ENCODE measurements at places on chromosomes 1 and 21.

GRCh38 chr1:23997812-23998211 lies 17.7 kb upstream of the SRSF10 start:
- no peak for DNase-seq

DNA sequence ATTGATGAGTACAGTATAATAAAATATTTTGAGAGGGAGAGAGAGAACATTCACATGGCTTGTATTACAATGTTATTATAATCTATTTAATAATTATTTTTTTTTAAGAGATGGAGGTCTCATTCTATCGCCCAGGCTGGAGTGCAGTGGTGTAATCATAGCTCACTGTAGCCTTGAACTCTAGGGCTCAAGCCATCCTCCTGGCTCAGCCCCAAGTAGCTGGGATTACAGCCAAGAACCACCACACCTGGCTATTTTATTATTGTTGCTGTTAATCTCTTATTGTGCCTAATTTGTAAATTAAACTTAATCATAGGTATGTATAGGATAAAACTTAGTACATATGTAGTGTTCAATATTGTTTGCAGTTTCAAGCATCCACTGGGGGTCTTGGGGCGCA lies 57.8 kb downstream of the HS2ST1 start:
- no peak for DNase-seq

- DNase-seq = no peak
These were observed 3.9 kb downstream of the PLA2G2D start for GRCh38 chr1:20115479-20115878.

GRCh38 chr21:38434913-38435533 lies 63.3 kb downstream of the ERG start:
- DNase-seq = no peak

DNA sequence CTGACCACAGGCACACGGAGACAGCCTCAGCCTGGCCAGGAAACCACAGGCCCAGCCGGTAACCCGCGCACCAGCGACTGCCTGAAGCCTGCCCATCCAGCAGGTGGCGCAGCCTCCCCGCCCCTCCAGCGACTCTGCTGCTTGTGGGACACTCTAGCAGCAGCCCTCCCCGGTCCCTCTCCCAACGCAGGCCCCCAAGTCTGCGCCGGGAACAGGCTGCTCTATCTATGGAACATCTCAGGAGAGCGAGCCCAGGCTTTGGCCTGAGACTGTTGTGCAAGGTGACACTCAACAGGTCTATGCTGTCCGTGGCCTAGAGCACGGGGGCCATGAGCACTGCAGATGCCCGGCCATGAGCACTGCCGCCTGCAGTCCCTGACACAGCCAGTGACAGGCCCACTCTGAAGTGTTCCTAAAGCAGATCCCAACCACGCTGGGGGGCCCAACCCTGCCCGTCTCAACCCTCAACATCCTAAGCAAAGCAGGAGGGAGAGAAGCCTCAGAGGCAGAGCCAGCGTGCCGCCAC lies 28.4 kb downstream of the WDR4 start:
- DNase-seq = no peak

DNA sequence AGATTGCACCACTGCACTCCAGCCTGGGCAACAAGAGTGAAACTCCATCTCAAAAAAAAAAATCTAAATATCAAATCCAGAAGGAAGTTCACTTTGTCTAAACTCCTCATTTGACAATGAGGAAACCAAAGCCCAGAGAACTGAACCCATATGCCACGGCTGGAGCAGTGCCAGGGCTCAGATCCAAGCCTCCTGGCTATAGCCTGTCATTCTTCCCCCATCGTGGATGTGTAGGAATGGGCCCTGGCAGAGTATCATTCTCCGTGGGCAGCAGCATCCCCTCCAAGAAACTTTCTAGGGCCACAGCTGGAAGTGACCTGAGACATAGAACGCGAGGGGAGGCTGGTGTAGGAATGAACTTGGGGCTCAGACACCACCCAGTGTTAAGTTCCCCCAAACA lies 47.2 kb downstream of the CAPN9 start:
- DNase-seq = no peak

GRCh38 chr1:153842006-153842471 lies 66.8 kb downstream of the SLC27A3 start:
- no peak for DNase-seq

DNA sequence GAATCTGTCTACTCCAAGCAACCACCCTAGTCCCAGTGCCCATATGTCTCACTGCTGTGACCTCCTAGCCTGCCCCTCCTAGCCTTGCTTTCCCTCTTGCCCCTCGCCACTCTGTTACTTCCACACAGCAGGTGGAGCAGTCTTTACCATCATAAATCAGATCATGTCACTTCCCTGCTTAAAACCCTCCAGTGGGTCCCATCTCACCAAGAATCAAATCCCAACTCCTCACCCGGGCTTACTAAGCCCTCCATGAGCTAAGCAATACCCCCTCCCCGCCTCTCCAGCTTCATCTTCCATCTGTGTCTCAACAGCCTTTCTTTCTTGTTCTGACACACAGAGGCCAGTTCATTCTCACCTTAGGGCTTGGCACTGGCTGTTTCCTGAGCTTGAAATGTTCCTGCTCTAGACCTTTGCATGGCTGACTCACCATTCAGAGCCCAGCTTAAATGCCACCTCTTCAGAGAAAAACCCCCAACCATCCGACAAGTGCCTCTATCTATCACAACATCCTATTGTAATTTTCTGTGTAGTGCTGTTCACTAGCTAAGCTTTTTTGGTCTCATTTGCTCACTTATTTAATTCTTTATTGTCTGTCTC lies 22.3 kb downstream of the KNCN start:
- DNase-seq = no peak

DNA sequence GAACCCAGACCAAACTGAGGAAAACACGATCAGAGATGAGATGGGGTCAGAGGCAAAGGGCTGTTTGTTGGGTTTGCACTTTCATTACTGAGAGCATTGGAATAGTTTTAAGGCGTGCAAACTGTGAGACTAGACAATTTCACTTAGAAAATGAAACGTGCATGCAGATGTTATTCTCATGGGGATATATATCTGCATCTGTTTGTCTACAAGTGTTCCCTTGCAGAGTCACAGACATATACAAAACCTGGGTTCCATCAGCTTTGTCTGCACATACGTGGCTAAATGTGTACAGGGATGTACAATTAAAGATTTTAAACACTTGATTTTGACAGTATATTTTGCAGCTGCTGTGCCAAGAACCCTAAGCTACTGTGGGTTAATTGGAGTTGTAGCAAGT lies 355.4 kb downstream of the KIF26B start:
- no peak for DNase-seq

DNA sequence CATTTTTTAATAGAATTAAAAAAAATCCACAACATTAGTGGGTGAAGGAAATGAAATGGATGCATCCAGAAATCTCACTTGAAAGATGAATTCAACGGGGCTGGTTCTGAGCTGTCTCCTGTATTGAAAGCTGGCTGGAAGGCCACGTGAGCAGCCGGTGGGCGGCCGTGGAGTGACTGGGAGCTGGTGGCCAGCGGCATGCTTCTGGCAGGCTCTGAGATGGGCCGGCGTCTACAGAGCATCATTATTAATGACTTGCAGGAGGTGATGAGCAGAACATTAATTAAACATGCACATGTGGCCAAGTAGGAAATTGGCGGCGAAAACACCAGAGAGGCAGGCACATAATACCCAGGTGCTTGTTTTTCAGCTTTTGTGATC lies 115.6 kb upstream of the LMO4 start:
- no peak for DNase-seq

GRCh38 chr1:67650061-67650460 lies 34.9 kb upstream of the GADD45A start:
- DNase-seq = no peak

DNA sequence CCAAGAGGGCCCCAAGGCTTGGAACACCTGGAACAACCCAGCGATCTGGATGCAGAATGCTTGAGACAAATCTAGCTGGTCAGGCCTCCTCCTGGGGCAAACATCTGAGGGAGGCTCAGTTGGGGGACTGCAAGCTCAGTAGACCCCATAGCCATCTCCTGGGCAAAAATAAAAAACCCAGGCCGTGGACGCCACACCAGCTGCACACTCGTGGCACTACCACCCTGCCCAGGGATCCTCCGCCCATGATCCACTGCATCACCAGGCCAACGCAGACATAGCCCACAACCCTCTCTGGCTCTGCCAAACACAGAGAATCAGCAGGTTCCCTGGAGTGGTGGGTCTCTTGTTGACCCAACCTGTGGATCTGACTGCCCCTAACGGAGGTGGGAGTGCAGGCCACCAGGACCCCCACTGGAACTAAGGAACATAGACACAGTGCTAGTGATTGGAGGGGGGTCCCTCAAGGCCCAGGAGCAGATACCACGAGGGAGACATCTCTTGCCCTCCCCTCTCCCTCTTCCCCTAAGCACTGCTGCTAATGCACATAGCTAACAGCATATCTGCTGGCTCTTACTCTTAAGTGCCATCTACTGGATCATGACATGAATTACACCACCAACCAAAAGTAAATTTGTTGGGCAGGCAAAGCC lies 147.2 kb downstream of the CHD1L start:
- DNase-seq = no peak

GRCh38 chr1:6745073-6745472 lies 40.2 kb upstream of the CAMTA1 start:
- DNase-seq = no peak

DNA sequence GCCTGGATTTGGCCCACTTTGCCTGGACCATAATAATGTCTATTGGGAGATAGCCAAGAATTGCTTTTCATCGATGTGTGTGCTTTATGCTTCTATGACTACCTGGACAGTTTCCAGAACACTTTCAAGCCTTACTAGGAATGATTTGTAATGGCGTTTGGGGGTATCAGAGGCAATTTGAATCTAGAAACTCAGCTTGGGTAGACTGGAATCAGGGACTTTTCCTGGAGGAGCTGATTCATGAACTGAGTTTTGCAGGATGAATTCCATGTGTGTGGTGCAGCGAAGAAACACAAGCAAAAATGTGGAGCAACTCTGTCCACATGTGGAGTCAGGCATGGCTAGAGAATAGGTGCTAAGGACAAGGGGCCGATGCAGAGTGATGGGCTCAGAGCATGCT lies 11.9 kb upstream of the TMEM61 start:
- DNase-seq = no peak

- DNase-seq = no peak
These were observed 21.9 kb downstream of the TLCD4 start for GRCh38 chr1:95139039-95139438.

DNA sequence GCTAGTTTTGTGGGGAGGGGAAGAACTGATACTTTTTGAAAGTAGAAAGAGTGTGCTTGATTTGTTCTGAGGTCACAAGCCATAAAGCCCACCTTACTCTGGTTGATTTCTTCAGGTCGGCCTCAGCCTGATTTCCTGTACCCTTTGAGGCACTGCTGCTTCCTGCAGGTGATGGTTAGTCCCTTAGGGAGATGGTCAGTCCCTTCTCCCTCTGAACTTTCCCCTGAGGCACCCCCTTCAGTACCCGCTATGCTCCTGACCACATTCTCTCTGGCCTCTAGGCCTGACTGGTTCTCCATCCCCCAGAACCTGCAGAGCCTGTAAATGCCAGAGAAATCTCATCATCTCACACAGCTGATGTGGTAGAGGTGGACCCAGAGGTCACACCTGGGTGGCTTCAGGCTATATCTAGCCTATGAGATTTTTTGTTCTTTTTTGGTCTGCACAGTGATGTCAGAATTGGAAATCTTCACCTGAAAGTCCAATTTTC lies 15.0 kb upstream of the ID3 start:
- no peak for DNase-seq

GRCh38 chr1:161069241-161069640 lies 450 bp downstream of the ARHGAP30 start:
- DNase-seq = no peak

DNA sequence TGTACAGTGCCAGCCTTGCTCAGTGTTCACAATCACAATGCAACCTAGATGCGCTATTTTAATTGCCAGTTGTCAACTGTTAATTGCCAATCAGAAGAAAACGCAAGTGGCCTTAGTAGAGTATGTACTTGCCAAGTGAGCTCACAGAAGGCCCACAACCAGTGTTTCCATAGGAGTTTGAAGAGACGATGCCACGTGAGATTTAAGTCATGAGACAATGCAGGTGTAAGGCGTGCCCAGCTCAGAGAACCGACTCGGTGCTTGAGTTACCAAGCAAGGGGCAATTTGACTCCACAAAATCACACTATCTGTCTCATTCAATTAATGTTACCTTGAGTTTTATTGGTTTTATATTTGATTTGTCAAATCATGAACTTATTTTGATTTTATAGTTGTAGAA lies 65.6 kb downstream of the TEX35 start:
- no peak for DNase-seq

- DNase-seq = no peak
These were observed 3.4 kb upstream of the CASQ2 start for GRCh38 chr1:115771847-115772457.

GRCh38 chr1:212671342-212672031 lies 28.2 kb downstream of the BATF3 start:
- DNase-seq = no peak

- no peak for DNase-seq
These were observed 24.8 kb downstream of the LYPD8 start for GRCh38 chr1:248730507-248731335.

DNA sequence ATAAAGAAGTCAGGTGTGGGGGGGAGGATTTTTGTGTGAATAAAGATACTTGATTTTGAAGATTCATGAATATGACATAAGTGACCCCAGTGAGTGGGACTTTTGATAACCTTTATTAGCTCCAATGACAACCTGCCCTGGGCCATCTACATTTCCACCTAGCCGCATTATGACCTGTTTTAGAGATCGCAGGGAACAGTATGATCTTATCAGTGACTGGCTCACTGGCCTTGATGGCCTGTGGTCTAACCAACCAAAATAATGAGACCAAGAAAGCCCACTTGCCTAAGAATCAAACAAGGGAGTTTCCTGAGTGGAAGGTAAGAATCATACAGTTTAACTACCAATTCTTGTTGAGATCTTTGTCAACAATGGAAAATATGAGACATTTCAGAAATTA lies 1.8 kb downstream of the ELAPOR1 start:
- DNase-seq = no peak

DNA sequence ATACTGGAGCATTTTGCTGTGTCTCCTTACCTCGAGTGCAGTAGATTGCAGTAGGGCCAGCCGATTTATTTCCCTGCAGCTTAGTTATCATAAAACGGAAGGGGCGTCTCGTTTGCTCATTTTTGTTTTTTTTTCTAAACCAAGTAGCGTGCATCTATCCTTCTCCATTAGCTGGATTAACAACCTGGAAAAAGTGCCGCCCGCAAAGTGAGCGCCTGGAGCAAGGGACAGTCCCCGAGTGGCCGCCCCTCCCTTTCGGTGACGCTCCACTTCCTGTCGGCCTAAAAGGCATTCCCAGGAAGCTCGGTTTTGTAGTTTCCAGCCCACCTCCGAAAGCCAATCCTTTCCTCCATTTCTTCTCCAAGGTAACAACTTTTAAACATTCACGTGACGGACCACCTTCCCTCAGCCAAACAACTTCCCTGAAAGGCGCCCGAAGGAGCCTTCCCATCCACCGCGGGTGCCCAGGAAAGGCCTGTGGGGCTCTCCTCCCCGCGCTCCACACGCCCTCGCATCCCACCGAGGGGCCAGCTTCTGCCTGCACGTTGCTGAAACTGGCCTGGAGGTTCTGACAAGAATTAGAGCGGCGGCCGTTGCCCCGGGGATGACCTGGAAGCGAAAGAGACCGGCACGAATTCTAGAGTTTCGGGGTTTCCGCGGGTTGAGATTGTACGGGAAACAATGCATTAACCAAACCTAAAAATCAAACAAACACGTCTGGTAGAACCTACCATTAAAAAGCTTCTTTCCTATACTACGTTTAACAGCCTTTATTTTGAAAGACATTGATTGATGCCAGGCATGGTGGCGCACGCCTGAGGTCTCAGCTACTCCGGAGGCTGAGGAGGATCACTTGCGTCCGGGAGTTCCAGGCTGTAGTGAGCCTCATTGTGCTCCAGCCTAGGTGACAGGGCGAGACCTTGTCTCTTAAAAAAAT lies at the start of gene EXTL2:
Gene EXTL2 (minus strand): TSS at position 240 of the 937 bp plus-strand sequence. CDS start 6,085 bp downstream, outside the sequence.
- DNase-seq = no peak
